NB4 (cell line): ENCODE measurements at places on chromosomes 7 and 10.
A peak's percentile ranks its signal among the peaks of the same experiment; 100 is the strongest.

DNA sequence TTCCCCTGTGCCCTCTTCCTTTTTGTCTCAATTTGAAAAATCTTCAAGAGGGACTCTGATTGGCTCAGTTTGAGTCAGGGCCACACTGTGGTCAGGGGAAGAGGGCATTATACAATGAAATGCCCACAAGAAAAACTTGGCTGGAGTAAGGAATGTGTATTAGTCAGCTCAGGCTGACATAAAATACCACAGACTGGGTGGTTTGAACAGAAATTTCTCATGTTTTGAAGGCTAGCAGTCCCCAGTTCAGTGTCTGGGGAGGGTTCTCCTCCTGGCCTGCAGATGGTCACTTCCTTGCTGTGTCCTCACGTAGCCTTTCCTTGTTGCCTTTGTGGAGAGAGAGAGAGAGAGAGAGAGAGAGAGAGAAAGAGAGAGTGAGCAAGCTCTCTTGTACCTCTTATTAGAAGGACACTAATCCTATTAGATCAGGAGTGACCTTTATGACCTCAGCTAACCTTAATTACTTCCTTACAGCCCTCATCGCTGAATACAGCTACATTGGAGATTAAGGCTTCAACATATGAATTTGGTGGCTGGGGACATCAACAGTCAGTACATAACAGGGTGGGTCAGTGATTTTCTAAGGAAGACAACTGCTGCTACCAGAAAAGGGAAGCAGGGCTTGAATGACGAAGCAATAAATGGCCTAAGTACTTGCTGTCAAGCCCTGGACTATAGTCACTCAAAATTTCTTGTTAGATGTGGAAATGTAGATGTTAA, 25.8 kb upstream of the FAM13C start:
- DNase-seq, result peak; percentile 17

GRCh38 chr10:69853064-69853463, 51.4 kb downstream of the COL13A1 start:
- DNase-seq, result no peak

GRCh38 chr10:101238732-101239105, 9.5 kb upstream of the LBX1 start:
- DNase-seq, result peak; percentile 44

- peak; percentile 34 for DNase-seq
These were observed 257.0 kb downstream of the CREB5 start for GRCh38 chr7:28669330-28669729.

GRCh38 chr10:47264797-47265281, 35.2 kb upstream of the GDF10 start:
- peak; percentile 88 for DNase-seq

- no peak for DNase-seq
These were observed 270.5 kb downstream of the TCERG1L start for GRCh38 chr10:131041031-131041430.

DNA sequence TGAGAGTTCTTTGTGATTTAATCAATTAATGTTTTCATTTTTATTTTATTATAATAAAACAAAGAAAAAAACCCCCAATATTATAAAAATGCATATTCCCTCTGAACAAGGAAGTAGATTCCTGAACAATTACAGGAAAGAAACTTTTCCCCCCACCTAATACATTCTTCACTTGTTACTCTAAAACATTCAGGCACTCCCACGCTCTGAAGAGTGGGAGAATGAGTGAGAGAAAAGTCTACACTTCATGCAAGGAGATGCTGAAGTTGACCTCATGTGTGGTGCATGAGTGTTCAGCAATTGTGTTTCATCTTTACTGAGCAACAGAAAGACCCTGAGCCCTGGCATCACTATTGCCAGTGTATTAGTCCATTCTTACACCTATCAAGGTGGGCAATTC, 244.2 kb upstream of the IGFBP3 start:
- no peak for DNase-seq

- no peak for DNase-seq
These were observed 52.8 kb downstream of the CPEB3 start for GRCh38 chr10:92238054-92238585.

- DNase-seq, result no peak
These were observed 17.4 kb downstream of the TES start for GRCh38 chr7:116227678-116228239.

DNA sequence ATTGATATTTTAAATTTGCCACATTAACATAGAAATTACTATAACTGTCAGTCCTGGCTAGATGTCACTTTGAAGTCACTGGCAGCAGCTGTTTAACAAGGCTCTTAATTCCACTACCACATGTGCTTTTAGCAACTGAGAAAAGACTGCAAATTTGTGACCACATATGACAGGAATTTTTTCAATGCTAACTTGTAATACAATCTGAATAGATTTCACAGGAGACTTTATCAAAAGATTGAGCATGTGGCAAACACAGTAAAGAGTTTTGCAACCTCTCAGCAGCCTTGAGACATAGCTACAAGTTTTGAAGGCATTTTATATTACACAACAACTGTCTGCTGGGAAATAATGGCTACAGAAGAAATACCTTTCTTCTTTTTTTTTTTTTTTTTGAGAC, 73.0 kb downstream of the MICU1 start:
- peak; percentile 85 for DNase-seq

GRCh38 chr7:142088022-142088714, 23.4 kb upstream of the MGAM2 start:
- no peak for DNase-seq

GRCh38 chr7:26292768-26293560, 1.3 kb downstream of the SNX10 start:
- peak; percentile 71 for DNase-seq

- DNase-seq, result no peak
These were observed 172.1 kb downstream of the CELF2 start for GRCh38 chr10:11189582-11190376.

- no peak for DNase-seq
These were observed 422.8 kb upstream of the ZMIZ1 start for GRCh38 chr10:78645975-78646374.

DNA sequence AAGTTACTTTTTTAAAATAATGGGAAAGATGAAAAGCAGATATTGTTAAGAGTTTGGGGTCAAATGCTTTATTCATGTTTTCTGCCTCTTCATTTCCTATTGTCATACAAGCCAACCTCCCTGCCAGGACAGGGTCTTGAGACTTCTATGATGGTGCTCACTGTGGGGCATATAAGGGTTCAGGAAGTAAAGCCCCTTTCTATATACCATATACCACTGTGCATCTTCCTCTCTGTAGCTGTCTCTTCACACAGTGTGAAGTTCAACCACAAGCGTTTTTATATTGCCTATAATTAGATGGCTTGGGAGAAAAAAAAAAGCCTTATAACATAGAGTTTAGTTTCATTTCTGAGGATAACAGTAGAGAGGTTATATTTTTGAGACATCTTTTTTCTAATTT, 389.8 kb upstream of the SORCS1 start:
- DNase-seq, result no peak

- no peak for DNase-seq
These were observed 3.3 kb downstream of the TSGA13 start for GRCh38 chr7:130683026-130683425.

- DNase-seq, result no peak
These were observed 144.3 kb downstream of the CDK14 start for GRCh38 chr7:90740386-90740785.

DNA sequence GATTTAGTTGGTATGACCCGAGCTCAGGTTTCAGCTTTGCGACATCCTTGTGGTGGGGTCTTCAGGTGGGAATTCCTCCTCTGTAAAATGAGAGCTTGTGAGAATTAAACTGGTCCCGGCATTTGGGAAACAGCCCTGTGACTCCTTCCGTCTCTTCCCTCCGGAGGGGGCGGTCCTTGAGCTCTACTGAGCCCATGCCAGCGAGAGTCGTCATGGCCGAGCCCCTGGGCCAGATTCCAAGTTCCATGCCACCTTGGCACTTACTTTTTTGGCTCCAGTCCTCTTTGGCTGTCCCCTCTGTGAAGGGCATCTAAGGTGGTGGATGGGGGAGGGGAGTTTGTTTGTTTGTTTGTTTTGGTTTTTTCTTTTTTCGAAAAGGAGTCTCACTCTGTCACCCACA, 47.6 kb downstream of the GTF2IRD1 start:
- DNase-seq, result no peak

- DNase-seq, result peak; percentile 46
These were observed 17.4 kb downstream of the DLG5 start for GRCh38 chr10:77909021-77909748.

GRCh38 chr7:138752518-138753149, 45.2 kb upstream of the TMEM213 start:
- peak; percentile 22 for DNase-seq

GRCh38 chr10:44417761-44418160, 32.9 kb upstream of the CXCL12 start:
- no peak for DNase-seq

- peak; percentile 89 for DNase-seq
These were observed 745 bp downstream of the DAGLB start for GRCh38 chr7:6446838-6447580.

DNA sequence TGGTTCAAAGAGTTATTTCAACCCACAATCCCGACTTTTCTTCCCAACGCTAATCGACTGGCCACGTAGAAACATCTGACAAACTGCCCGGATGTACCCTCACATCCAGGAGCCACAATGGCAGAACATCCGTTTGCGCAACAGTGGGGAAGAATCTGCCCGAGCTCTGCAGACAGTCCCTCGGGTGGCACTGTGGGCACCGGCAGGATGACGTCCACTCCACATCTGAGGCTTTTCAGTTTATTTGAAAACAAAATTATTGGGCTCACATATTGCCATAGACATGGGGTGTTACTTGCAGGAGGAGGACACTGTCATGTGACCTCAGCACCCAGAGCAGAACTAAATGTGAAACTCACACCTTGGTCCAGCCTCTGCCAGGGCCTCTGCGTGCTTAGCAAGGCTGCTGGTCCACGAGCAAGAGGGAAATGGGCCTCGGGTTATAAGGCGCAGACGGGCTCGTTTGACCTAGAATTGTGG, 84.1 kb downstream of the MKI67 start:
- DNase-seq, result peak; percentile 36

GRCh38 chr10:17848646-17849045, 39.5 kb downstream of the MRC1 start:
- no peak for DNase-seq

- no peak for DNase-seq
These were observed 19.9 kb downstream of the SLC35G1 start for GRCh38 chr10:93913706-93914105.

DNA sequence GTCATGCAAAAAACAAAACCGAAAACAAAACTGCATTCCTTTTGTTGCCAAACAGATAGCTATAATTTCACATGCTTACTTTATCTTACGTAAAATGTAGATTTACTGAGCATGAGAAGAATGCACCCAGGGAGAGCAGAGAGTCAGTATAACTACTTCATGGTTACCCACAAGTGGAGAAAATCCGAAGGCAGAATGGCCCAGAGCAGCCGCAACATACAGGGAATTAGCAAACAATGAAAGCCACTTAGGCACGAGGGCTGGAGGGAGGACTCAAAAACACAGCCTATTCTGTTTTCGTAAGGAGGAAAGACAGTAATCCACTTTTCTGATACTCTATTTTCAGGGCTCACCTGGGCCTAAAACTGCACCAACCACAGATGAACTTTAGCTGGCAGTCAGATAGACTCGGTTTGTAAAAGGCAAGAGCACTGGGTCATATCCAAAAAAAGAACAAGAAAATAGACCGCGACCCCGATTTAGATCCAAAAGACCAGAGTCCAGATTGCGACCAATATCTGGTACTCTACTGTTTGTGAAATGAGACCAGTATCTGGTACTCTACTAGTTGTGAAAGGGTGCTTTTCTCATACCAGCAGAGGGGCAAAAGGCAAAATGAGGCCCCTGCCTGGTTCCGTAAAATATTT, 1.3 kb downstream of the ITPRIP start:
- peak; percentile 26 for DNase-seq

GRCh38 chr10:14773551-14774213, 1.0 kb downstream of the FAM107B start:
- no peak for DNase-seq

DNA sequence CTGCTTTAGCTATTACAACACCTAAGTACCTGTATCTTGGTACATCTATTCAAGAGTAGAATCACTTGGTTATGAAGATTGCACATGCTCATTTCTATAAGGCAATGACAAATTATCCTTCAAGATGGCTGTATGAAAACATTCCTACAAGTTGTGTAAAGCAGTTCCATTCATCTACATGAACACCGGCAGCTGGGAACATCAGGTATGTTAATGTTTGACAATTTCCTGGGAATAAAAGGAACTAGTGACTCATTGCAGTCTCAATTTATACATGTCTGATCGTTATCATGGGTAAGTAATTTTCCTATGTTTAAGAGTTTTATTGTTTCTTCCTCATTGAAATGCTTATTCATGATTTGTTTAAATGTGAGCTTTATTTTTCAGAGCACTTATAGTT, 203.2 kb upstream of the SEMA3E start:
- DNase-seq, result no peak

DNA sequence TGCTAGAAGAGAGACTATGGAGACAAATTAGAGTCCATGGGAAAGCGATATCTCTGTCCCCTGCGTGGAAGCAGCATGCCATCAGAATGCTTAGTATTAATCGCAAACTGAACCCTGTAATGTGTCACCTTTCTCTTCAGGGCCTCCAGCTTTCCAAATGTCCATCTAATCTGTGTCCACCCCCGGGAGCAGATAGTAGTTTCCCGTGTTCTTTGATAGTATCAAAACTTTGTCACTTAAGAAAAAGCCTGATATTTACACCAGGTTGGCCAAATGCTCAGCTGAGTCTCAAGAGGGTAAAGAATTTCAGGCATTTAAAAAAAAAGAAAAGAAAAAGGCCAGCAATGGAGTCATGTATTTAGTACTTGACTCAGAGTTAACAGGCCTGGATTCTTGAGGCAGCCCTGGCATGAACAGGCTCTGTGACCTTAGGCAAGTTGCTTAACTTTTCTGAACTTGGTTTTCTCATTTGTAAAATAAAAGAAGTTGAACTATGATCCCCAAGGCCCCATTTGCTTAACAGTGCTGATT, 10.4 kb upstream of the GSAP start:
- no peak for DNase-seq

GRCh38 chr7:21191321-21192073, 236.4 kb upstream of the SP4 start:
- no peak for DNase-seq

- DNase-seq, result no peak
These were observed 93.8 kb downstream of the ZRANB1 start for GRCh38 chr10:125035588-125036295.

GRCh38 chr10:5888351-5888750, 1.3 kb downstream of the ANKRD16 start:
- DNase-seq, result peak; percentile 23

DNA sequence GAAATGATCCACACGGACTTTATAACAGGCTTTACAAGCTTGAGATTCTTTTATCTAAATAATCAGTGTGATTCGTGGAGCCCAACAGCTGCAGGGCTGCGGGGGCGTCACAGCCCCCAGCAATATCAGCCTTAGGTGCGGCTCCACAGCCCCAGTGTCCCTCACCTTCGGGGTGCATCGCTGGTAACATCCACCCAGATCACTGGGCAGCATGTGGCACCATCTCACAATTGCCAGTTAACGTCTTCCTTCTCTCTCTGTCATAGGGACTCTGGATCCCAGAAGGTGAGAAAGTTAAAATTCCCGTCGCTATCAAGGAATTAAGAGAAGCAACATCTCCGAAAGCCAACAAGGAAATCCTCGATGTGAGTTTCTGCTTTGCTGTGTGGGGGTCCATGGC, 155.6 kb downstream of the EGFR start:
- no peak for DNase-seq
